ENCODE measurements at places on chromosomes 5 and 9.

- no peak for DNase-seq
Observed at GRCh38 chr5:132998556-132998955, 27.8 kb downstream of the ZCCHC10 start.

- no peak for DNase-seq
Observed at GRCh38 chr5:110940136-110940535, 131.4 kb upstream of the TSLP start.

DNA sequence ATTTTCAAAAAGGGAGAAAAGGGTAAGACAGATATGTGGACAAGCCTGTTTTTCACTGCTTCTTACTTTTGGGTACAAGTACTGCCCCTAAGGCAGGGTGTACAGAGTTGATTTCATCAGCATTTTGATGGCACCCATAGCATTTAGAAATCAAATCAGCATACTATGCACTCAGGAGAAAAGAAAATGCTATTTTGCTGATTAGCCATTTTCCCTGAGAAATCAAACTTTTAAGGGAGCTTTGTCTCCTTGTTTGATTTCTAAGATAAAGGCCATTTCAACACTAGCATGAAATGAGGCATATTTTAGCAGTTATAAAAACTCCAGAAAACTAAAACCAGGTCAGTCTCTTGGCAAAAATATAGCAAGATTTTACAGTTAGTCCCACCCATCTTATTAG, 2269.4 kb upstream of the WWC1 start:
- DNase-seq, result no peak

- no peak for DNase-seq
Observed at GRCh38 chr5:139850423-139851016, 54.9 kb downstream of the PSD2 start.

DNA sequence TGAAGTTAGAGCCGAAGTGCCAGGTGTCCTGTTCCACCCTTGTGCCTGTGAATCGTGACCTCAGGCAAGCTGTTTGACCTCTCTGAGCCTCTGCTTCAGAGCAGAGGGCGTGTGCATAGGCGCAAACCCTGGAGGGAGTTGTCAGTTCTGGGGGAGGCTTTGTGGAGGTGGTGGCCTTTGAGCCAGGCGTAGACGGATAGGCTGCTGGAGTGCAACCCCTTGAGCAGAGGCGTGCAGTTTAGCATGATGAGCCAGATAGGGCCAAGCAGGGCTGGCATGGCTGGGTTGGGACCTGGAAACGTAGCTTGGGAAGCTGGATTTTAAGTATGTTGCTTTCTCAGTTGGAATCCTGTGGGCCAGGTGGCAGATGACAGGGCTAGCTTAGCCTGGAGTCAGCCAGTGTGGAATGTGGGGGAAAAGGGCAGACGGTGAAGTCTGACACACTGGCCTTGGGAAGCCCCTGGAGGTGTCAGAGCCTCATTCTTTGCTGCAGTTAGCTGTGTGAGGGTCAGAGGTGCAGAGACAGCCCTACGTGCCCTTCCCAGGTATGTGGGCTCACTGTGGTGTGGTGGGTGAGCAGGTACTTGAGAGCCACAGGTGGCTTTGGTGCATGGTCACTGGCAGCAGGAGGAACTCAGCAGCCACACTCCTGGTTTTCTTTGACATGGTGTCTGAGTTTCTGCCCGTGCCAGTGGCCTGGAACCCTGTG, 93.4 kb downstream of the DAB2IP start:
- DNase-seq, result no peak

DNA sequence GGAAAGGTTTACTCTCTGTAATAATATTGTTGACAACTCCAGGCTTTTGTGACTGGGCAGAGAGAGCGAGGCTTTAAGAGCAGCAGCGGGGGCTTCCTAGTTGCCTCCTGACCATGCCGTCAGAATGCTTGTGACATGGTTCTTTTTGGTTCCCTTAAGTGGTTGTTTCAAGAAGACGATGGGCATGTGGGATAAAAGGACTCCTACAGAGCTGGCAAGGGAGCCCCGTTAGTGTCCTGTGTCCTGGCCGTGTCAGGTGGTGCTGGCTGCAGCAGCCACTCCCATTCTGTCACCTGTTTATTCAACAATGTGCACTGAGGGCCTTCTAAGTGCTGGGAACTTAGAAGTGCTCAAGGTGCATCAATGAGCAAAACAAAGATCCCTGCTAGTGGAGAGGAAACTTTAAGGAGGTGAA, 19.7 kb downstream of the LCP2 start:
- DNase-seq, result no peak

GRCh38 chr5:159928122-159928909, 12.0 kb downstream of the ADRA1B start:
- DNase-seq, result no peak

DNA sequence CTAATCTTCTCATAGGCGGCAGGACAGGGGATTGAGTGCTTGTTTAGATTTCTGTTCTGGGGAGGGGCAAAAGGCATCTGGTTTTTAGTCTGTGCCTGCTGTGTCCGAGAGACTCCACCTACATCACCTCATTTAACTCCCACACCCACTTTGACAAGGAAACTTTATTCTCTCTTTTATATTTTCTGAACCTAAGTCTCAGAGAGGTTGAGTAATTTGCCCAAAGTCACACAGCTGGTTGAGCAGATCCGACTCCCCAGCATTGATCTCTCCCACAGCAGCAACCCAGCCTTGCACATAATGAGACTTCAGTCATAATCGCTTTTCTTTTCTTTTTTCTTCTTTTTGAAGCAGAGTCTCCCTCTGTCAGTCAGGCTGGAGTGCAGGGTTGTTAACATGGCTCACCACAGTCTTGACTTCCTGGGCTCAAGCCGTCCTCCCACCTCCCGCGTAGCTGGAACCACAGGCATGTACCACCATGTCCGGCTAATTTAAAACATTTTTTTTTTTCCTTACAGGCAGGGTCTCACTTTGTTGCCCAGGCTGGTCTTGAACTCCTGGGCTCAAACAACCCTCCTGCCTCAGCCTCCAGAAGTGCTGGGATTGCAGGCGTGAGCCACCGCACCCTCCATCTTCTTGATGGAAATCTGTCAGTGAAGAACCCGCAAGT, 36.5 kb upstream of the ANKRD33B start:
- DNase-seq, result no peak

GRCh38 chr9:1083325-1083913, 33.3 kb downstream of the DMRT2 start:
- DNase-seq, result no peak

DNA sequence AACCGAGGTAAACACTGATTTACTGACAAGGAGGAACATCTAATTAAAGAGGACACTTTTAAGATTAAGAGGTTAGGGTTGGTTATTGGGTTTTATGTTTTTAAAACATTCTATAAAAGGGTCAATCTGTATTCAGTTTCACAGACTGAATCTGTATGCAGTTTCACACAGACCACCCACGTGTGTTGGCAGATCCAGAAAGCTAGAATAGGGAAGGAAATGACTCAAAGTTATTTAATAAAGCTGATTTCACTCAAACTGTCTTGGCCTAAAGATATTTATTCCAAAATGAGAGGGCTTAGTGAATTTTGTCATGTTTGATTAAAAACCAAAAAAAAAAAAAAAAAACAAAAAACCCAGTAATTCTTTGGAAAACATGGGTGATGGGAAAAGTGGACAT, 140.2 kb downstream of the SLC24A2 start:
- no peak for DNase-seq

- no peak for DNase-seq
Observed at GRCh38 chr9:115226152-115226551, 108.2 kb upstream of the TNC start.

- no peak for DNase-seq
Observed at GRCh38 chr5:78983601-78984438, 1.3 kb downstream of the ARSB start.

DNA sequence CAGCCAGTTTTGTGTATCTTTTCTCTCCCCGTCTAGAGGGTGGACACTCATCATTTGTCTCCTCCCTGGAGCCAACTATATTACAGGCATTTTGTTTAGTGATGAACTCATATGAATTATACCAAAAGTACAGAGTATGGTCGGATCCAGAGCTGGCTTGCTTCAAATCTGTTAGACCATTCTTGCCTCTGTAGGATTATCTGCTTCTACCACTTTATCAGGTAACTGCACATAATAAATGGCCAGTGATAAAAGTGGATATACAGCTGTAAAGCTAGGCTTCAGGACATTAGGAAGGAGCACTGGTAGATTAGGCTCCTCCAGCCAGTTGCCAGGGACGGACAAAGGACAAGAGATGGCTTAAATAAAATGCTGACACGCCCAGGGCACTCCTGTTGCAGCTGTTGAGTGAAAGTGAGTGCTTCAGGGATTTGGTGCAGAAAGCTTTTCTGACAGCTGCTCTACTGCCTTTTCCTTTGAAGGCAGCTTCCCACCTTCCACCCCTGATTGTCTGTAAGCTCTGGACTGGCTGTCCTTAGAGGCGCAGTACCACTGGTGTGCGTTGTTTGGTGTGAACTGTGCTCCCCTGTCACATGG, 259.2 kb downstream of the PDZD2 start:
- DNase-seq, result no peak

DNA sequence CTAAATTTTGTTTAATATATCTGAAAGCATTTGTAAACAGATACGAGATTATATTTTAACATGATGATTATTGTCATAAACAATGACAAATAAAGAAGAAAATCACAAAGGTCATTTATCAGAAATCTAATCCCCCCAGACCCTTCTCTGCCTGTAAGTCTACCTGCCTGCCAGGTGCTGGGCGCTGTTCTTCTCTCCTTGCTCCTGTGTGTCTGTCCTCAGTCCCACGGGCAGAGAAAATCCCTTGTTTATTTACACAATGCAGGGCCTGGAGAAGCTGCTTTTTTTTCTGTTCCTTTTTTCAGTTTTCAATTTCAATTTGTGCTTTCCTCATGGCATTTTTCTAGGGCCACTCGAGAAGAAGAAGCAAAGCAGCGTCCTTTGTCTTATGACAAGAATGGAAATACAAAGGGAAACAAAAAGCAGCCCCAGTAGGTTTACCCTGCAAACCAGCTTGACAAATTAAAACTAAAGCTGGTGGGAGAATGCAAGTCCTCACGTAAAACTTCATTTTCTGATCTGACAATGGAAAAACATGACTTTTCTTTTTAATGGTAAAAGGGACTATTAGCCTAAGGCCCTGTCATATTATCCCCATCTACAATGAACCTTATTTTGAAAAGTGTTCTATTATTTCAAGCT, 282.4 kb upstream of the KLF9 start:
- no peak for DNase-seq

All from CD4-positive, alpha-beta T cell treated with Interleukin-12 subunit alpha and Interleukin-12 subunit beta, for 1 hour (primary cell).